ENCODE measurements at places on chromosomes 5 and 9.

DNA sequence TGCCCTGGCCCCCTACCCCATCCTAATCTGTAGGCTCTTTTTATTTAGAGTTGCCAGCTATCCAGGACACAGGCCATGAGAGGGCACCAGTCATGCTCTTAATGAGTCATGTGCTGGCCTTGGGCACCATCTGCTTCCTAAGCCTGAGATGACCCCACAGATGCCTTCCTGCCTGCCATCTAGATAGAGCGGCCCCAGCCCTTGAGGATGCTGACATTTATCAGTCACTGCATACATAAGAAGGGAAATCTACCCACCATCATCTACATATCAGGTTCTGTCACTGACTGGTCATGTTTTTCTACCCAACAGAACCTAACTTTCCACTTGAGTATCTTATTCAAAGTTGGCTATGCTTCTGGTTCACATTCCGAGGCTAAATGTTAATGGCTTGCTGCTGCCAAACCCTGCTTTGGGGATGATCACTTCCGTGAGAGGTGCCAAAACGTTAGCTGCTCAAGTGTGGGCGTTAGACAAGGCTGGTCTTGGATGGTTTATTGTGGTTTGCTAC lies 49.9 kb upstream of the TTC23L start:
- DNase-seq: no peak

GRCh38 chr5:126497506-126497905 lies 74.3 kb downstream of the GRAMD2B start:
- no peak for DNase-seq

DNA sequence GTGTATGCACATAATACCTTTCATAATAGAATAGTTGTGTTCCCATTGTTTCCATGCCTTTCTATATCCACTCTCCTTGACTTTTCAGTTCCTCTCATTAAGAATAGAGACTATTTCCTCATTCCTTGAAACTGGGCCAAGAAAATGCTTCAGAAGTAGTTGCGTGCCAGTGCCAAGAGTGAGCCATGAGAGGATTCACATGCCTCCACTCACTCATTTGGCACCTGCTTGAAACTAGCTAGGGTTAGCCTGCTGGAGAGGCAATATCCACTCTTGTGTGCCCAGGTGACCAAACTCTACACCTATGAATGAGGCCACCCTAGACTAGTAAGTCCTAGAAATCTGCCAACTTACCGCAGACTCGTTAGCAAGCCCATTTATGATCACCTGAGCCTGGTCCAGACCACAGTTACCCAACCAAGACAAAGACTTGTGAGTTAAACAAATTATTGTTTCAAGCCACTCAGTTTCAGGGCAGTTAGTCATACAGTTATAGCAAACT lies 276.3 kb downstream of the EPB41L4A start:
- no peak for DNase-seq

DNA sequence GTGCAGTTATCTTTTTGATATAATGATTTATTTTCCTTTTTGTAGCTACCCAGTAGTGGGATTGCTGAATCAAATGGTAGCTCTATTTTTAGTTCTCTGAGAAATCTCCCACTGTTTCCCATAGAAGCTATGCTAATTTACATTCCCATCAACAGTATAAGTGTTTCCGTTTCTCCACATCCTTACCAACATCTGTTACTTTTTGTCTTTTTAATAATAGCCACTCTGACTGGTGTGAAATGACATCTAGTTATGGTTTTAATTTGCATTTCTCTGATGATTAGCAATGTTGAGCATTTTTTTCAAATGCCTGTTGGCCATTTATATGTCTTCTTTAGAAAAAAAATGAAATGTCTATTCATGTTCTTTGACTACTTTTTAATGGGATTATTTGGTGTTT lies 94.7 kb downstream of the SERINC5 start:
- DNase-seq: no peak

DNA sequence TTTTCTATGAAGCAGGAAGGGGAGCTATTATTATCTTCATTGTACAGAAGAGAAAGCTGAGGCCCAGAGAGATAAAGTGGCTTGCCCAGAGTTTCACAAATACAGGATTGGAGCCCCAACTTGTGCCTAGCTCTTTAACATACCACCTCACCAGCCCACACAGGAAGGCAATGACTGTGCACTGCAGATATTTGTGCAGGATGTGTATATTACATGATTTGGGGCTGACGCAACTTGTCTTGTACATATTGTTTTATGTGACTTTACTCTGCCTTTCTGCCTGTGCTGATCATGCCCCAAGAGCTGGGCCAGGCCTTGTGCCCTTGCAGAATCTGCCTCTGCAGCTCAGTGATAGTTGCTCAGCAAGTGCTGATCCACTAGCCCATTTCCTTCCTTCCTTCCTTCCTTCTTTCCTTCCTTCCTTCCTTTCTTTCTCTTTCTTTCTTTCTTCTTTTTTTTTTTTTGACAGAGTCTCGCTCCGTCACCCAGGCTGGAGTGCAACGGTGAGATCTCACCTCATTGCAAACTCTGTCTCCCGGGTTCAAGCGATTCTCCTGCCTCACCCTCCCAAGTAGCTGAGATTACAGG lies 106.6 kb upstream of the TBCA start:
- no peak for DNase-seq

DNA sequence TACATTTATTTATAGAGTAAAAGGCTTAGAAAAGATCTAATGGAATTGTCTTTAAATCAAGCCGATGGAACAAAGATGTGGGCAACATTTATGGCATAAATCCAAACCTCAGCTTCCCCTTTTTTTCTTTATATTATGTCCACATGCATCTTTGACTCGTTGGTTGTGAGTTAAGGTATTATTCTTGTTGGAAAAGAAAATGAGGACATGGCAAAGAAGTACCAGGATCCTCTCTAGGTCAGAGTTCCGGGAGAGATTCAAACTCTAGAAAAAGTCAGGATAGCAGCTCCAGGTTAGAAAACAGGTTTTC lies 508 bp upstream of the NME5 start:
- no peak for DNase-seq

GRCh38 chr5:132072070-132072469 lies 1.5 kb upstream of the CSF2 start:
- peak; percentile 33 for DNase-seq

- DNase-seq: no peak
Observed at GRCh38 chr5:162052676-162053075, 14.9 kb upstream of the GABRG2 start.

DNA sequence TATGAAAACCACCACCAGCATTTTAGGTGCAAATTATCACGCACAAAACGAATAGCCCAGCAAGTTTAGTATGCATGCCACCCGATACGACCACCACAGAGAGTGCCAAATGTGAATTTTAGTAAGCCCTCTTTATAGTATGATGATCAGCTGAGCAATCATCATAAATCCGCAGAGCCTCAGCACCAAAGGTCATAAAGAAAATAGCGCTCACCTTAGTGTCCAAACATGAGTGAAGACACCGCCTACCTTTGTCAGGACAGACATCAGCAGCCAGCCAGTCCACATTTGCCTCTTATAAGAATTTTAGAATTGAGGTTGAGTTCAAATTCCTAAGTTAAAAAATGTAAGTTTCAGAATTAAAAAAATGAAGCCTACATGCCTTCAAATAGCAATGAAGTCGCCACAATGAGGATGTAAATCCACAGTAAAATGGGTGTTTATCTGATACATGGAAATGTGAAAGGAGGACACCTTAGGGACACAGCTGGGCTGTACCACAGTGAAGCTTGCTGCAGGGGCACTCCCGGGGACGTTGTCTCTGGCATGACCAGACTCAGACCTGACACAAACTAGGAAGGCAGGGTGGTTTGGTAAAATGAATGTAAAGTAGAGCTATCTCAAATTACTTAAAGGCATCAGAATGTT lies 149.0 kb downstream of the AUH start:
- no peak for DNase-seq

GRCh38 chr5:171355302-171355724 lies 32.3 kb upstream of the NPM1 start:
- no peak for DNase-seq

DNA sequence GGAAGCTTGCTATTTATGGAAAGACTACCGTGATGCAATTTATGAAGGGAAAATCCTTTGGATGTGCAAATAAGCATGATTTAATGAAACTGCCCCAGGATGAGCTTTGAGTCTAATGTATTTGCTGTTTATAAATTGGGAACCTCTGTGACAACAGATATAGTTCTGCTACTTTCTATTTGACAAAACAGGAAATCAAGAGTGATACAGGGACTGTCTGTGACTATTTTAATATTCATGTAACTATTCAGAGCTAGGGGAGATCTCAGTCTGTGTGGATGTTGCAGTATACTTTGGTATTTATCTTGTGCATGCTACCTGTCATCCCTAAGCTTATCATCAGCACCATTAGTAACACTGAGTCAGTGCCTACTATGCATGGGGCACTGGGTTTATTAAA lies 132.1 kb downstream of the PDZD2 start:
- no peak for DNase-seq

GRCh38 chr9:95286151-95286550 lies 31.4 kb downstream of the FANCC start:
- DNase-seq: no peak

DNA sequence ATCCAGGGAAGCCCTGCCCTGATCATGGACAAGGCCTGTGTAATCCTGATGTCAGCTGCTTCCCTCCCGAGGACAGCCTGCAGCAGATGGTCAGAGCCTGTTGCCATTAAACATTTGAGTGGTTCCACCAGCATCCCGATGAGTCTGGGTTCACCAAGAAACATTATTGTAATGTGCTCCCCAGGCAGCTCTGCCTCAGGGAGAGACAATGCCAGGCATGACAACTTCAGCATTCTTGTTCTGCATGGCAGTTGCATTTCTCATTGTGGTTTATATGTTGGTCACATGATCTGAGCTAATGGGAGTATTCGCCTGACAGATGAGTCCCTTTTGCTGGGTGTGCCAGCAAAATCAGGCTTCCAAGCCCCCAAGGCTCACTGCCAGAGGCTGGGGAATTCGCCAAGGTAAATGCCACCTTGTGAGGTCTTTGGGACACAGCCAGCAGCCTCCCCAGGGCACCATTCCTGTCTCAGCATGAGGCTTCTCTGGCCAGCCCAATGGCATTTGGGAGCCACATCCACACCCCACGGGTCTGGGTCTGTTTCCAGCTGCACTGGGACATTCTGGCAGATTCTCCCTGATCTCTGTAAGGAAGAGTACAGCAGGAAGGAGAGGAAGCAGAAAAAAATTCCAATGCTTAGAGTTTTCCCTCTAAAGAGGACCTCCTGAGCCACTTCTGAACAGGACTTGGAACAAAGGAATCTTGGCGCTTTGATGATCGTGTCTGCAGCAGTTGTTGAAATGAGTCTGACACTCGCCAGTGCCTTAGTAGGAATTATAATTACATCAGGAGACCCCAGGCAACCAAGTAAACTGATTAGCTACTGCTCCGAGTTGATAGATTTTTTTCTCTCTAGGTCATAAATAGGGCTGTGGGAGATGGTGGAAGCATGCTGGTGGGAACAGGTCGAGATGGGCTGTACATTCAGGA lies 18.7 kb downstream of the KCNIP1 start:
- DNase-seq: no peak

DNA sequence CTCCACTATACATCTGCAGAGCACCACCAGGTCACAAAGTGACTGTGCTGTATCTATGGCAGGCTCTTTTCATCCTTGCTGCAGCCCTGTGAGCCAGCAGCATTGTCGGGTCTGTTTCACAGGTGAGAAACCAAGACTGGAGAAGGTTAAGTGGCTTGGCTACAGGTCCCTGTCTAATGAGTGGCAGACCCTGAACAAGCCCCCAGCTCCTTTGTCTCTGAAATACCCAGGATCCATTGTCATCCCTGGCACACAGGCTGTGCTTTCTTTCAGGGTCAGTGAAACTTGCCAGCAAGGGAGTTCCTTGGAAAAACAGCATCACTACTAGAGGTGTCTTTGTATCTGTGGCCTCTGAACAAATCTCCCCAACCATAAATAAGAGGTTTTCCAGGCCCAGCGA lies 27.6 kb upstream of the CXCL14 start:
- no peak for DNase-seq

GRCh38 chr9:80086822-80087345 lies 515.1 kb downstream of the TLE4 start:
- no peak for DNase-seq

DNA sequence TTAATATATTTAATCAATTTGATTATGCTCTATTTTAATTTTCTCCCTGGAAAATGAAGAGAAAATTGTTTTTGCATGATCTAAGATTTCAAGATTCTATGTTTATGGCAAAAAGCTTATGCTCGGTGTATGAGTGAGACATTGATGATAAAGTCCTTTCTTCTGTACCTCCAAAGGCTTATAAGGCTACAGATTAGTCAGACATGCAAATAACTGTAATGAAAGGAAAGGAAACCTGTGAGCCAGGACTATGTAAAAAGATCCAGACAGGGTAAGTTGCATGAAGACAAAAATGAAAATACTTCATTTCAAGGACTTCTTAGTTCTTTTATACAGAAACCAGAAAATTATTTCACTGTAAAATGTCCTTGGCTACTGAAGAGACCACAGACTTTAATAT lies 52.2 kb upstream of the EDIL3 start:
- no peak for DNase-seq

DNA sequence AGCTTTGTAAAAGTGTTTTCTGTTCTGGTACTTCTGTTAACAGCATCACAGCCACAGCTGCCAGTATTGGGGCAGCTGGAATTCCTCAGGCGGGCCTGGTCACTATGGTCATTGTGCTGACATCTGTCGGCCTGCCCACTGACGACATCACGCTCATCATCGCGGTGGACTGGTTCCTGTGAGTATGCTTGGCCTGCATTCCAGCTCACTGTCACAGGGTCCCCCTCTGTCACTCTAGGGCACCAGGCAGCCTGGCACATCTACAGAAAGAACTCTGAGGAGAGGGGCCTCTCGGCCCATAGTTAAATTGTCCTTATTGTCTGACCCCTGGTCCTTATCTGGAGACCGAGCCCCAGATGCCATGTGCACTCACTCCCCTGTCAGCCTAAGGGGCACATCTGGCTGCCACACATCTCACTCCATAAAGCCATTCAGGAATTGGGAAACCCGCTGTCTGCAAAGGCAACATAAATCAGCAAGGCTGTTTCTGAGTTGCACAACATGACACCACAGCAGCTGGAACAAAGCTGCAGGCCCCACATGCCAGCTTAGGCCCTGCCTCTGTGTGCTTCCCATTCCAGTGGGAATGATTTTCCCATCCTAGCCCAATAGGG lies 77.5 kb downstream of the SLC1A3 start:
- DNase-seq: no peak

DNA sequence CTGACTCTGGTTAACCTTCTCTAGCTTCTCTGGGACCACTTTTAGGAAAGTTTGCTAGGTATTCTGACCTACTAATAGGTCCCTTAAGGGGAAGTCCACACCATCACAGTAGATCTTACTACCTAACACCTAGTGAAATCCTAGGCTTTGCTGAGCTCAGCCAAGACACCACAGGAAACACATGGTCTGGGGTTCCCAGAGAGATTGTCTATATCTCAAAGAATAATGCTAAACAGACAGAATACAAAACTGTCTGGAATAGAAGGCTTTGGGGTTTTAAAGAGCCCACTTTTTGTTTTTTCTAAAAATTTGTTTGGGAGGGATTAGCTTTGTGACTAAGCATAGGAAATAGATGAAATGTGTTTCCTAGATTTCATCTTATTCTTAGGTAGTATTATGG lies 395.1 kb downstream of the ARHGEF28 start:
- no peak for DNase-seq

GRCh38 chr5:171505473-171506043 lies 86.1 kb downstream of the FGF18 start:
- no peak for DNase-seq

GRCh38 chr5:38743562-38743961 lies 102.2 kb upstream of the OSMR start:
- no peak for DNase-seq

GRCh38 chr9:129237164-129237611 lies 59.1 kb upstream of the IER5L start:
- peak; percentile 68 for DNase-seq

GRCh38 chr9:76403352-76403751 lies 9.1 kb upstream of the RFK start:
- DNase-seq: peak; percentile 11

All from K562 (cell line).